Right lung (tissue), 10 donors: ENCODE measurements at places on chromosomes 4 and X.

GRCh38 chr4:69610484-69610883 lies 29.0 kb downstream of the UGT2A2 start:
- no peak for DNase-seq

DNA sequence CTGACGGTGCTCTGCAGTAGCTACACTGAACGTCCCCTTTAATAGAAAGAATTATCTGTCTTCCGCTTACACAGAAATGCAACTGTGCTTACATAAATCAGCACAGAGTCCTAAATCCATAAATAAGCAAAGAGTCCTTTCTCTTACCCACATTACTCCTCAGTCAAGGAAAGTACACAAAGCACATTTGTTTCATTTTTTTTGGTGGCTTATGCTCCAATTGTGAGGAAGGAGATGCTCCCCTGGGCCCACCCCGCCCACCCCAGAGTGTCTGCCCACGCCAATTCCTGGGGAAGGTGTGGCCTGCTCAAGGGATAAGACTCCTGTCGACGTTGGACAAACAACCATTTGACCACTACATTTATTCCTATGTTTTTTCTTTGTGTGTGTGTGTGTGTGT lies 53.8 kb downstream of the CPLX1 start:
- DNase-seq, result no peak

GRCh38 chr4:78863991-78864390 lies 75.2 kb downstream of the PAQR3 start:
- DNase-seq, result no peak

- no peak for DNase-seq
Observed at GRCh38 chr4:113300471-113300928, 251.0 kb downstream of the ANK2 start.

DNA sequence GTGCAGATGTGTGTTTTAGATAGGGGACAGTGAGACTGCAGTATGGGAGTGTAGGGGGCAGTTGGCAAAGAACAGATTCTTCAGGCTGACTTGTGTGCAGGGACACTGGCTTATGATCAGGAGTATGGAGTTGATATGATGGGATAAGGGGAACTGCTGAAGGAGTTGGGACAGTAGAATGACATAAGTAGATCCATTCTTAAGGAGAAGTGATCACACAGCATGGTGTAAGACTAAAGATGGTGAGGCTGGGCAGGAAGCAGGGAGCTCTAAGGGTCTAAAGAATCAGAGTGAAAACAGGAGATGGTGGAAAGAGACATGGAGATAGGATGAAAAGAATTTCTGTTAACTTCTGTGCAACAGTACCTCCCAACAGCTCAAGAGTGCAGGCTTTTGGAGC lies 70.7 kb downstream of the REELD1 start:
- no peak for DNase-seq

GRCh38 chr4:85147481-85148076 lies 181.1 kb upstream of the WDFY3 start:
- peak; percentile 53 for DNase-seq

GRCh38 chrX:82127228-82128123 lies 925.6 kb downstream of the SH3BGRL start:
- DNase-seq, result no peak

GRCh38 chr4:150402871-150403272 lies 179.1 kb upstream of the MAB21L2 start:
- DNase-seq, result peak; percentile 31
